ENCODE measurements at places on chromosomes 6 and 20. TPM values are rescaled to one million over a fixed set of nuclear protein-coding genes. Genes with fewer than 3 reads are reported as not detected.

DNA sequence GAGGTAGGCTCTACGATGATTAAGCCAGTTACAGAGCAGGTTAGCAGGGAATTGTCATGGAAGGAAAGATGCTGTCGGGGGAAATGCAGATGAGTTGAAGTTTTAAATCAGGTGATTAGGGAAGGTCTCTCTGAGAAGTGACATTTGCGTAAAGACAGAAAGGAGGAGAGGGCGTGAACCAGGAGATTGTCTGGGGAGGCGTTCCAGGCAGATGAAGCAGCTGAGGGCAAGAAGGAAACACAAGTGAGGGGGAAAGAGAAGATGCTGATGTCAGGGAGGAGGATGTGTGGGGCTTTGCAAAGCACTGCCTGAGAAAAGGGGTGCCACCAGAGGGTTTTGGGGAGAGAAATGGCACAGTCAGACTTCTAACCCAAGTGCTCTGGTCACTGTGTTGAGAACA, 2.5 kb upstream of the TMEM14B start:
- H3K4me3 ChIP-seq = no peak overlapping the region
- no peaks in the 10 kb centered on the region for H3K27me3 ChIP-seq
- H3K27ac ChIP-seq = no peak overlapping the region
- no peak for DNase-seq

- DNase-seq = no peak
- H3K4me1 ChIP-seq = no peaks in the 10 kb centered on the region
- H3K4me3 ChIP-seq = no peak overlapping the region
- H3K27ac ChIP-seq = no peak overlapping the region
These were observed 322.8 kb upstream of the GJE1 start for GRCh38 chr6:141809901-141810300.

DNA sequence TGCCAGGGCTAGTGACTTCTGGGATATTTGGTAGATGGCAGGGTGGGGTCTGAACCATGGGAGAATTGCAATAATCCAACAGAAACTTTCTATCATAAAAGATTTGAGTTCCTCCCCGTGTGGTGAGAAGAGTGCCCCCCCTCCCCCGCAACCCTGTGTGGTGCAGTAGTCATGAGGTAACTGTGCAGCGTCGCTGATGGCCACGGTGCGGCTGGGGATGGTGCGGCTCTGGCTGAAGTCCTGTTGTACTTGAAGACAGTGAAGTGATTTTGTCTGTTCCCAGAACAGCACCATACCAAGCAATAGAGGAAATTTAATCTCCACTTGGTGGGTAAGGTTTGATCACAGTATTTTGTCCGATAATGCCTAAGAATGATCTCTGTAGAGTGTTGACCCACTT, 654.8 kb upstream of the POU3F2 start:
- no peaks in the 10 kb centered on the region for H3K4me1 ChIP-seq
- DNase-seq = no peak
- H3K4me3 ChIP-seq = no peak overlapping the region
- H3K36me3 ChIP-seq = no peaks in the 10 kb centered on the region

TRIM15 gene
- 0.59 TPM for total RNA-seq

PLCB4 gene
- not detected for total RNA-seq

RRAGD gene
- 7.8 TPM for total RNA-seq

TAAR2 gene
- total RNA-seq = not detected

Measured in activated T-helper 1 cell treated with anti-CD3 and anti-CD28 coated beads, Interleukin-12 subunit alpha, Interleukin-12 subunit beta, Interleukin-2, Interleukin-4 antibody, amounts not matched to agents 30 ng/mL and 10 ng/mL and 1 ng/mL, durations not matched to agents 14 hours and 24 hours and 36 hours (primary cell).